ENCODE measurements at places on chromosomes 7 and 10. TPM values are rescaled to one million over a fixed set of nuclear protein-coding genes. Genes with fewer than 3 reads are reported as not detected.

The SFTPA1 gene
- total RNA-seq: not detected

The GPR85 gene
- 2.3 TPM for total RNA-seq

The NUTM2B gene
- 1.9 TPM for total RNA-seq

The LIPF gene
- not detected for total RNA-seq

The AGAP4 gene
- total RNA-seq: 18.4 TPM

The SCIN gene
- 1.3 TPM for total RNA-seq

The HOXA6 gene
- 1.1 TPM for total RNA-seq

The NKX1-2 gene
- not detected for total RNA-seq

The FAM170B gene
- not detected for total RNA-seq

The GIMAP4 gene
- 58.0 TPM for total RNA-seq

The MACC1 gene
- 3.0 TPM for total RNA-seq

The ENKUR gene
- not detected for total RNA-seq

- no peaks in the 10 kb centered on the region for H3K4me1 ChIP-seq
- H3K27ac ChIP-seq: no peak overlapping the region
- no peak overlapping the region for H3K4me3 ChIP-seq
Observed at GRCh38 chr7:122055073-122055472, 89.0 kb downstream of the AASS start.

DNA sequence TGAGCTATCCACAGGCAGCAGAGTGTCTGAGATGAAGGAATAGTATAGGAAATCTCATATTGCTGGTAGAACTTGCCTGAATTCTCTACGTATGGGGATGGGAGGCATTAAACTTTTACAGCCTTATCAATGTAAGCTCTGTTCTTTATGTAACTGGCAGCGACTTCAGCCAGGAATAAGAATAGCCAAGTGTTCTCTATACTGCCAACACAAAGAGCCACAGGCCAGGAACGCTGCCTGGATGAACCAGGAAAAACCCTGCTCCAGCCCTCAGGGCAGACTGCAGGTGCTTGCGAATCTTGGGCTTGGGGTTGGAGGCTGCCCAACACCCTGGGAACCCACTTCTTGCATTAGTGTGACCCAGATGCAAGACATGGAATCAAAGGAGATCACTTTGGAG lies 6.1 kb upstream of the OLAH start:
- no peaks in the 10 kb centered on the region for H3K36me3 ChIP-seq
- no peak overlapping the region for H3K4me3 ChIP-seq
- no peak overlapping the region for H3K27ac ChIP-seq
- no peaks in the 10 kb centered on the region for H3K4me1 ChIP-seq

GRCh38 chr7:2520761-2521290 lies 1.3 kb downstream of the LFNG start:
- no peak overlapping the region for H3K4me3 ChIP-seq
- no peaks in the 10 kb centered on the region for H3K36me3 ChIP-seq
- H3K27me3 ChIP-seq: peaks cover 7% of the 10 kb centered on the region
- no peak for DNase-seq
- peaks cover 36% of the 10 kb centered on the region for H3K4me1 ChIP-seq
- no peak overlapping the region for H3K27ac ChIP-seq

GRCh38 chr7:106462365-106462859 lies 177.6 kb upstream of the NAMPT start:
- H3K27ac ChIP-seq: no peak overlapping the region
- no peaks in the 10 kb centered on the region for H3K27me3 ChIP-seq
- no peaks in the 10 kb centered on the region for H3K4me1 ChIP-seq
- no peaks in the 10 kb centered on the region for H3K36me3 ChIP-seq
- DNase-seq: no peak

DNA sequence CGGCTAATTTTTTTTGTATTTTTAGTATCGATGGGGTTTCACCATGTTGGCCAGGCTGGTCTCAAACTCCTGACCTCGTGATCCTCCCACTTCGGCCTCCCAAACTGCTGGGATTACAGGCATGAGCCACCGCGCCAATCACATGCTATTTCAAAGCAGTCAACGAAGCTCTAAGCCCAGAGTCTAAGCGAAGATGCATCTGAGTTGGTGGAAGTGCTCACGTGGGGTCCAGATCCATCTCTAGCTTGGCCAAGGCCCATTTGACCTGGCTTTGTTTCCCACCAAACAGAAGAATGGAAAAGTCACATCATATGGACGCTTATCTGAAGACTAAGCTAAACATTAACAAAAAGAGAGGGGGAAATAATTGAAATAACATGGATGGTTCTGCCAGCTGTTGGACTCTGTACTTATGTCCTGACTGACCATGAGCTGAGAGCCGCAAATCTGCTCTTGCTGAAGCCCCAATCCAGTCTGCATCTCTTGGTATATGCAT lies 3.8 kb upstream of the GTF2I start:
- H3K4me1 ChIP-seq: peaks cover 12% of the 10 kb centered on the region
- no peak overlapping the region for H3K4me3 ChIP-seq
- no peaks in the 10 kb centered on the region for H3K27me3 ChIP-seq
- no peak overlapping the region for H3K27ac ChIP-seq

DNA sequence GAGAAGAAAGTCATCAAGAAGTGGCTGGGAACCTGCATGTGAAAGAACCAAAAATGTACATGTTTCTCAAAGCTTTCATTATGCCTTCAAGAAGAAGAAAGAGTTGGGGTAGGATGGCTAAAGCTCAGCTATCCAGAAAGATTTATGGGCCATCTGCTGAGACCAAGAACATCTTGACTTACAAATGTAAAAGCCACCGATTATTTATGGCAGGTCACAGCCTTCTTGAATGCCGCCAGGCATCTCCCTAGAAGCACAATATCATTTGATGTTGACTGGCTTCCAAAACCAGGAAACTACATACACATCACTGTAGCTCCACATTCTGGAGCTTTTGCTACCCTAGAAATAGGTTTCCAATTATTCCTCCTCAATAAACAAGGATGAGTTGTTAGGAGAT lies 254.2 kb upstream of the AOAH start:
- H3K27me3 ChIP-seq: no peaks in the 10 kb centered on the region
- no peak for DNase-seq
- H3K4me1 ChIP-seq: no peaks in the 10 kb centered on the region
- no peak overlapping the region for H3K4me3 ChIP-seq
- no peak overlapping the region for H3K27ac ChIP-seq
- H3K36me3 ChIP-seq: no peaks in the 10 kb centered on the region

GRCh38 chr7:70406186-70406949 lies 725.6 kb upstream of the GALNT17 start:
- H3K4me3 ChIP-seq: no peak overlapping the region
- H3K4me1 ChIP-seq: no peaks in the 10 kb centered on the region
- H3K27ac ChIP-seq: no peak overlapping the region
- no peaks in the 10 kb centered on the region for H3K27me3 ChIP-seq
- H3K36me3 ChIP-seq: no peaks in the 10 kb centered on the region
- no peak for DNase-seq

DNA sequence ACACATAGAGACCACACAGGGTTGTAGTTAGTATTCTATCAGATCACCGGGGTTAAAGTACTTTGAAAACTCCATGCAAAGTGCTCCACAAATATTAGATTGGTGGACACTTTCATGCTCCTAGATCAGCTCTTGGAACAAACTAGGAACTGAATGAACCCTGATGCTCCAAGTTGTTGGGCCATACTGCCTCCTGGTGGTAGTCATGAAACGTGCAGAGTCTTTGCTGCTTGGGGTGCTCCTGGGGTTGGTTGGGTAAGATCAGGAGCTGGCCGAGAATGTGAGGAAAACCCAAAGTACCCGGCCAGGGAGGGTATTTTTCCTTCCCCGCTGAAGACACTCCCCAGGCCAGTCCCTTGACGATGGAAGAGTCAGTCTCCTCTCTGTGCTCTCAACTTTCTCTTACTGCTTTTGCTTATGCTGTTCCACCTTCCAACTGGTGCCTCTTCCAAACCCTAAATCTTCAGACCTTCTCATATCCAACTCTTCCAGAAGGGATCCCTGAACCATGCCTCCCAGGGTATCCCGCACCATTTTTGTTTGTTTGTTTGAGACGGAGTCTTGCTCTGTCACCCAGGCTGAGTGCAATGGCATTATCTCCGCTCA lies 918 bp upstream of the RPEL1 start:
- H3K4me1 ChIP-seq: peaks cover 12% of the 10 kb centered on the region
- H3K27ac ChIP-seq: no peak overlapping the region
- H3K4me3 ChIP-seq: no peak overlapping the region
- H3K36me3 ChIP-seq: no peaks in the 10 kb centered on the region
- peak; percentile 83 for DNase-seq

- no peaks in the 10 kb centered on the region for H3K36me3 ChIP-seq
- peak; percentile 44 for DNase-seq
- no peak overlapping the region for H3K4me3 ChIP-seq
- no peak overlapping the region for H3K27ac ChIP-seq
- no peaks in the 10 kb centered on the region for H3K27me3 ChIP-seq
Observed at GRCh38 chr7:130490888-130491804, 739 bp upstream of the MEST start.

DNA sequence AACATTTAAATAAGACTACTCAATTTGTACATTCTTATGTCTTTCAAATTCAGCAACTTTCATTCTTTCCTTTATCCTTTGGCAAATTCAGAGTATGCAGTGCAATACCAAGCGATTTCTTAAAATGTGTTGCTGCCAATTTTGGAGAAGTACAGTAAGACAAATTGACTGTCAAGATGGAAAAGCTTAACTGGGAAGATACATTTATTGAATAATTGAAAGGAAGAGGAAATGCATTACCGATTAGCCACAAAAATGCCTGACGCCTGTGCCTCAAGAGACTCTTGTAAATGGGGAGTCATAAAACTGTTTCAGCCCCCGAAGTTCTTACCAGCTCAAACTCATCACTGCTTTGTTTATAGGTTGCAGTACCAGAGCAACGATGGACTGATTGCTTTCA lies 373.3 kb upstream of the GALNT17 start:
- H3K4me1 ChIP-seq: no peaks in the 10 kb centered on the region
- DNase-seq: no peak
- H3K4me3 ChIP-seq: no peak overlapping the region

DNA sequence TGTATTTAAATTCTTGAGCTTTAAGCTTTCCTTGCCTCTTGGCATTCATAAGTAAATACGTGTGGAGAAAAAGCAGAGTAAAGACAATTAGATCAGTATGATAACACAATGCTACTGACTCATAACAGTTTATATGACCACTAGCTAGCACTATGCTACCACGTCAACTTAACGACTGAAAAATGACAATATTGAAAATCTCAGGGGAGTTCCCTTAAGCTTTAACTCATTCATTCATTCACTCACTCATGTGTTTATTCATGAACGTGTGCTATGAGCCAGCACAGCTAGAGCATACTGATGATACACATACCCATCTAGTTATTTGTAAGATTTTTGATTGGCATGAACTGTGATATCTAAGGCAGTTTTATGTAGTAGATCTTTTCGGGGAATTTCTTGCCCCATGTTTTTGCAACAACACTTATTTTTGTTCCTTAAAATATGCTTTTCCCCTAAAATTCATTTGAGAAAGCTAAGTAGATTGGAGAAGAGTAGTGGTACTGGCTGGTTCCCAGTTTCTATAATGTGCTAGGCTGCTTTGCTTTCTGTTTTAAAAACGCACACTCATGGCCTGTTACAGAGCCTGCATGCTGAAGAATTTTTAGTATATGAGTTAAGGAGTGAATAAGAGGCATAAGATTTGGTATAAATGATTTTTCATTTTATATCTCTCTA lies 57.4 kb upstream of the ACBD5 start:
- no peak overlapping the region for H3K27ac ChIP-seq
- no peaks in the 10 kb centered on the region for H3K36me3 ChIP-seq
- H3K4me1 ChIP-seq: no peaks in the 10 kb centered on the region

DNA sequence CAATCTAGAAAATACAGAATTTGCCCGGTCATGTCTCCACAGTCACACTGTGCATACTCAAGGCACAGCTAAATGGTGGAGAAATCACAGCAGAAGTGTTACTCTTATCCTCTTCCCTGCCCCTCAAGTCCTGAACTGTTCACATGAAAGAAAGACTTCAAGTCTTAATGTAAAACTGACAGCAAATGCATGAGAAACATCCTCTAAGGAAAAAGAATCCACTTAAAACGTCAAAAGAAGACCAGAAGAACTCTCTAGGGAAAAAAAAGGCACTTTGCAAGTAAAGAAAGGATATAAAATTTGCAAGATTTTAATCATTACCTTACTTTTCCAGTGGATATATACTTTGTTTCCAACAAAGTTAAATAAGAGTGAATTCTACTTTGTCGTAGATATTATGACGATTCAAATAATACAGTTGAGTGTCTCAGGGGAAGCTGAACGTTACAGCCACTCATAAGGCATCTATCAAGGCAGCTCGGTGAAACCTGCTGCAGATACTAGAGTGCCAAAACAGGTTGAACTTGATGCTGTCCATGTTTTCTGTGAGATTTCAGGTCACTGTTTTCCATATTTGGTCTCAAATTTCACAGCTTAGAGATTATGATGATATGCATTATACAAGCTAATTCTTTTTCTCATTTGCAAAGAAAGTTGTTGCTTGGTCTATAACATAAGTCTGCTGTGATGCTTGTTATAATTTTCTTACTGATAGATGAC lies 155.0 kb downstream of the CTTNBP2 start:
- H3K4me1 ChIP-seq: no peaks in the 10 kb centered on the region
- H3K27ac ChIP-seq: no peak overlapping the region
- no peaks in the 10 kb centered on the region for H3K36me3 ChIP-seq
- DNase-seq: no peak

DNA sequence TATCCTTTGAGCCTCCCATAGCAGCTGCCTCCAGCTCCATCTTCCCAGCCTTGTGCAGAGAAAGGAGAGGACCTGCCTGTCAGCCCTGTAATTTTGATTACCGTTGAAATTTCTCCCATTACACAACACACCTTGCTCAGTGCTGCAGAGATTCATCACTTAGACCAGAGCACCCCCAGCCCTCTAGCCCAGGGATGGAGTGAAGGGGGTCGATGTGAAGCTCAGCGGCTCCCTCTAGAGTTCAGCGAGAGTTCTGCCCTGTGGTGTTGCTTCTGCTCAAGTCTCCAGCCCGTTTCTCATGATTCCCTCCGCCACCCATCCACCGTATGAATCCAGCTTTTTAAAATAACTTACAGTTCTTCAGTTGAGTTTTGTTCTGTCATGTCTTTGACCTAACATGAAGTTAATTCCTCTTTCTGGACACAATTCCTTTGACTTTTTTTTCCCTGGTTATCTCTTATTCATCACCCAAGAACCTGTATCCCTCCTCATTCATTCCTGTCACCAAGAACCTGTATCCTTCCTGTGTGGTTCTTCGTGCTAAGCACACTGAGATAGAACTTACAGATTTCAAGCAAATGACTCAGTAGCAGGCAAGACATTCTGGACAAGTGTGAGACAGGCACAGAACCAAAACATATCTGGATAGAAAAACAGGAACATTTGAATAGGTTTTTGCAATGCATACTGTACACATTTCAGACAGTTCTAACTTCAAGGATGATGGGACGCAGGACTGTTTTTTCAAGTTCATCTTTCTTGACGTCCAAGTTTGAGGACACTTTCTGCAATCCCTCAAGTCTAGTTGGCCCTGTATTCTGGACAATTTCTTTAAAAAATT lies 35.0 kb upstream of the ZNF32 start:
- H3K27me3 ChIP-seq: no peaks in the 10 kb centered on the region
- no peak overlapping the region for H3K27ac ChIP-seq
- no peak for DNase-seq
- no peaks in the 10 kb centered on the region for H3K36me3 ChIP-seq

Measured in thyroid gland (tissue), 4 donors.